ENCODE measurements at places on chromosomes 12 and 14.
A peak's percentile ranks its signal among the peaks of the same experiment; 100 is the strongest.

- H3K36me3 ChIP-seq = peaks cover 2% of the 10 kb centered on the region
- peaks cover 43% of the 10 kb centered on the region for H3K4me1 ChIP-seq
- DNase-seq = no peak
- H3K27me3 ChIP-seq = no peaks in the 10 kb centered on the region
These were observed 1.1 kb upstream of the ATP23 start for GRCh38 chr12:57940052-57940914.

DNA sequence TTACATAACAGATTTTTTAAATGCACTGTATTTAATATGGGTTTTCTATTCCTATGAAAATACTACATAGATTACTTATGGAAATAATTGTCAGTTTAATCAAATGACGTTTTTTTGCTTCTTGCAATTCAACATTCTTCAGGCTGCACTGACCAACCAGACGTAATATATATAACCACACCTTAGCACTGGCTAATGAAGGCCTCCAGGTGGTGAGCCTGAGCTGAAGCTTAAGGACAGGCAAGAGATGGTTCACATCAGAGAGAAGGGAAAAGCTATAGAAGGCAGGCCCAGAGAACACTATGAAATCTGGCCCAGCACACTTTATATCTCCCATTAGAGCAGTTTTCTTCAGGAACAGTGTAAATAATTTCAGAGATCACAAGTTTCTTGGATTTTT lies 2.8 kb upstream of the MDGA2 start:
- no peak overlapping the region for H3K27ac ChIP-seq
- no peaks in the 10 kb centered on the region for H3K36me3 ChIP-seq
- H3K27me3 ChIP-seq = peaks cover 35% of the 10 kb centered on the region
- peaks cover 4% of the 10 kb centered on the region for H3K4me1 ChIP-seq
- no peak overlapping the region for H3K4me3 ChIP-seq

- H3K4me3 ChIP-seq = no peak overlapping the region
- no peaks in the 10 kb centered on the region for H3K36me3 ChIP-seq
- no peak for DNase-seq
- no peaks in the 10 kb centered on the region for H3K4me1 ChIP-seq
- H3K27ac ChIP-seq = no peak overlapping the region
These were observed 1086.9 kb downstream of the TMEM121 start for GRCh38 chr14:106613256-106613655.

GRCh38 chr14:102408724-102409123 lies 46.0 kb downstream of the TECPR2 start:
- no peaks in the 10 kb centered on the region for H3K4me1 ChIP-seq
- no peak overlapping the region for H3K27ac ChIP-seq
- no peak overlapping the region for H3K4me3 ChIP-seq
- no peaks in the 10 kb centered on the region for H3K27me3 ChIP-seq
- no peak for DNase-seq

DNA sequence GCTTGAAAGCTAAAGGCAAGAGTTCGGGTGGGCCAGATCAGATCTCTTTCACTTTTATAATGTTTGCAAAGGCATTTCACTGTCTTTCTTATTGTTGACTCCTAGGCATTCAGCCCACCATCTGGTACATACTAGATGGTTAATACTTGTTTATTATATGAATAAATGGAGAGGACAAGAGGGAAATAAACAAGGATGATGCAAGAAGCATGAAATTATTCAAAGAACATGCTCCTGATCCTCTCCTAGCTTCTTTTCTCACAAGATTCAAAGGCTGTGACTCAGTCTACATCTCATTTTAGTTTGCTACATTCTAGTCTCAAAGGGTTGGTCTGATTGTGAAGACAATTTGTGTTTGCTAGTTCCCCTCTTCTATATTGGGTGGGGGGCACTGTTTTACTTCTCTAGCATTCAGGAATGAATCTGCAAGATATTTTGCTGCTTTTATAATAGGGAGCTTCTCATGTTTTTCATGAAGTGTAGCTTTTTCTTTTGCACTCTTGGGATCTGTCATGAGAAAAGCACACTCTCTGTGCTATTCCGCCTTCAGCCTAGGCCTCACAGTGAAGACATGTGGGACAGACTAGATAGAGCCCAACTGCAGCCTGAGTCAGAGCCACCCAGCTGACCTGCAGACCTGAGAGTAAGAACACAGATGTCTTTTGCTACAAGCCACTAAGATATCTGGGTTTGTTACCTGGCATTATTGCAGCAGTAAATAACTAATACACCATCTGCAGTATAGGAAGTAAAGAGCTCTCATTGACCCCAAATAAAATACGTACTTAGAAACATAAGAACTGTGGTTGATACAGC lies 65.7 kb downstream of the PTHLH start:
- peaks cover under 1% of the 10 kb centered on the region for H3K4me1 ChIP-seq
- no peak overlapping the region for H3K27ac ChIP-seq
- H3K36me3 ChIP-seq = no peaks in the 10 kb centered on the region

- no peak overlapping the region for H3K4me3 ChIP-seq
- no peak overlapping the region for H3K27ac ChIP-seq
- no peaks in the 10 kb centered on the region for H3K36me3 ChIP-seq
- peaks cover 42% of the 10 kb centered on the region for H3K27me3 ChIP-seq
- DNase-seq = no peak
- peaks cover 17% of the 10 kb centered on the region for H3K4me1 ChIP-seq
These were observed 31.5 kb downstream of the SPTB start for GRCh38 chr14:64848239-64848638.

GRCh38 chr12:124395284-124395752 lies 100.4 kb downstream of the RFLNA start:
- peaks cover 69% of the 10 kb centered on the region for H3K36me3 ChIP-seq
- no peaks in the 10 kb centered on the region for H3K27me3 ChIP-seq
- no peak overlapping the region for H3K27ac ChIP-seq
- H3K4me1 ChIP-seq = peaks cover 55% of the 10 kb centered on the region
- DNase-seq = no peak

GRCh38 chr14:38496092-38496491 lies 240.2 kb upstream of the CLEC14A start:
- H3K27me3 ChIP-seq = no peaks in the 10 kb centered on the region
- no peak overlapping the region for H3K4me3 ChIP-seq

GRCh38 chr14:100894416-100894815 lies 9.1 kb downstream of the RTL1 start:
- peaks cover 34% of the 10 kb centered on the region for H3K27me3 ChIP-seq
- no peaks in the 10 kb centered on the region for H3K4me1 ChIP-seq
- H3K36me3 ChIP-seq = no peaks in the 10 kb centered on the region
- DNase-seq = no peak
- no peak overlapping the region for H3K4me3 ChIP-seq

- no peak overlapping the region for H3K4me3 ChIP-seq
- no peaks in the 10 kb centered on the region for H3K27me3 ChIP-seq
- DNase-seq = peak; percentile 67
These were observed 64.5 kb downstream of the FOXG1 start for GRCh38 chr14:28831126-28831525.

GRCh38 chr12:123109319-123109772 lies 41.5 kb downstream of the PITPNM2 start:
- no peaks in the 10 kb centered on the region for H3K27me3 ChIP-seq
- H3K4me1 ChIP-seq = peaks cover 44% of the 10 kb centered on the region
- H3K36me3 ChIP-seq = peaks cover 17% of the 10 kb centered on the region
- DNase-seq = no peak

DNA sequence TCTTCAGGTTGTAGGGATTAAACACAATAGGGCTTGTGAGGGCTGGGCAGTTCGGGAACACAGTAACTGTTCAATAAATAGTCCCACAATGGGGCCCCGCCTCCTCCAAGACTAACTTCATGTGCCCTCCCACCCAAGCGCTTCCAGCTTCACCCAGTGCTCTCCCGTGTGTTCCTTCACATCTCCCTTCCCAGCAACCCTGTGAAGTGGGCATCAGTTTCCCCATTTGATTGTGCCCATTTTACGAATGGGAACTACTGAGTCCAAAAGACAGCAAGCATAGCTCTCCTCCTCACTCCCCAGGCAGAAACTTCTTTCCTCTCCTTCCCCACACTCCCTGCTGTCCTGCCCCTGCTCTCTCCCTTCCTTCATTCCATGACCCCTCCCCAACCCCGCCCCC lies 6.2 kb upstream of the TRPV4 start:
- no peaks in the 10 kb centered on the region for H3K36me3 ChIP-seq
- H3K27ac ChIP-seq = no peak overlapping the region
- H3K27me3 ChIP-seq = peaks cover 13% of the 10 kb centered on the region
- H3K4me3 ChIP-seq = no peak overlapping the region

DNA sequence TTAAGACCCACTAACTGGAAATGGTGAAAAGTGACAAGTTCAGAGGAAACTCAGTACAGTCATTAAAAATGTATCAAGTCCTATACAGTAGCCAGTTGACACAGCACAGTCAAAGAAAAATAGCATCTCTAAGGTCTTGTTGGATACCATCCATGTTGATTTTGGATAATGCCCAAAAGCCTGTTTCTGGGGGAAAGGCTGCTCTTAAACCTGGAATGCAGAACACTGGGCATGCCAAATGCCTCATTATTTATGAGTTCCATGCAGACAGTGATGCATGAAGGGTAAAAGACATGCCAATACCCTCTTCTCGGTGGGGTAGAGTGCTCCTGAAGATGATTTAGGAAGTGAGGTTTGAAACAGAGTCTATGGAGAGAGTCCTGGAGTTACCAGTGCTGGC lies 29.6 kb downstream of the KCNK13 start:
- H3K27ac ChIP-seq = no peak overlapping the region
- no peaks in the 10 kb centered on the region for H3K4me1 ChIP-seq
- no peak overlapping the region for H3K4me3 ChIP-seq
- H3K27me3 ChIP-seq = peaks cover 33% of the 10 kb centered on the region
- no peaks in the 10 kb centered on the region for H3K36me3 ChIP-seq
- no peak for DNase-seq

- no peaks in the 10 kb centered on the region for H3K27me3 ChIP-seq
- peak overlapping the region; percentile 66 for H3K27ac ChIP-seq
- H3K4me3 ChIP-seq = peak overlapping the region; percentile 4
- H3K4me1 ChIP-seq = peaks cover 14% of the 10 kb centered on the region
- H3K36me3 ChIP-seq = peaks cover 17% of the 10 kb centered on the region
- no peak for DNase-seq
These were observed 22.7 kb downstream of the CGRRF1 start for GRCh38 chr14:54532111-54533012.

DNA sequence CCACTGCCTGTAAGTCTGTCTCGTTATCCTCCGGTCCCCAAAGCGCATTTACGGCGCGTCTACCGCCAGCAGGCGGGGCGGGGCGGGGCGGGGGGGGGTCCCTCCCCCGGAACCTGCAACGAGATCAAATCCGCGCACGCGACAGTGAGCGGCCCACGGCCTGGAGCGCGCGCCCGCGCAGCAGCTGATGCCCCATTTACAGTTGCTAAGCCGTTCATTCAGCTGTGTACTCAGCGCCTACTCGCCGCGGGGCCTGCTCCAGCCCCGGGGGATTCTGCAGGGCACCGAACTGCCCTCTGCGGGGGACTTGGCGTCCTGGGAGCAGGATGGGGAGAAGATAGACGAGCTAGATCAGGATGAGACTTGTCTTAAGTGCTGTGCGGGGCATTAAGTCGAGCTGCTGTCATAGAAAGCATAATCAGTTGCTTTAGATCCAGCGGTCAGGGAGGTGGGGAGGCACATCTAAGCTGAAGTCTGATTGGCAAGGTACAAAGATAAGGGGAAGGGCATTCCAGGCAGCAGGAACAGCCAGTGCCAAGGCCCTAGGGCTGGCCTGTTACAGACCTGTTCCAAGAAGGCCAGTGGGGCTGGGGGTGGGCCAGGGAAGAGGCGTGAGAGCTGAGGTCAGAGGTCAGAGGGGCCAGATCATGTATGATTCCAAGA lies 1.4 kb upstream of the CCDC85C start:
- H3K27ac ChIP-seq = peak overlapping the region; percentile 84
- H3K36me3 ChIP-seq = no peaks in the 10 kb centered on the region
- peak; percentile 33 for DNase-seq

- H3K4me3 ChIP-seq = peak overlapping the region; percentile 91
- no peaks in the 10 kb centered on the region for H3K36me3 ChIP-seq
- H3K27ac ChIP-seq = peak overlapping the region; percentile 92
- H3K27me3 ChIP-seq = no peaks in the 10 kb centered on the region
- peaks cover 19% of the 10 kb centered on the region for H3K4me1 ChIP-seq
- peak; percentile 7 for DNase-seq
These were observed 1.9 kb downstream of the ATXN2 start for GRCh38 chr12:111596985-111597830.

GRCh38 chr12:112359290-112359689 lies 22.9 kb downstream of the HECTD4 start:
- peaks cover 7% of the 10 kb centered on the region for H3K36me3 ChIP-seq
- DNase-seq = no peak
- H3K4me1 ChIP-seq = peaks cover 31% of the 10 kb centered on the region
- no peak overlapping the region for H3K27ac ChIP-seq

- no peak overlapping the region for H3K27ac ChIP-seq
- no peaks in the 10 kb centered on the region for H3K4me1 ChIP-seq
- H3K4me3 ChIP-seq = no peak overlapping the region
- DNase-seq = no peak
- no peaks in the 10 kb centered on the region for H3K27me3 ChIP-seq
These were observed 136.3 kb upstream of the PRICKLE1 start for GRCh38 chr12:42725809-42726208.

DNA sequence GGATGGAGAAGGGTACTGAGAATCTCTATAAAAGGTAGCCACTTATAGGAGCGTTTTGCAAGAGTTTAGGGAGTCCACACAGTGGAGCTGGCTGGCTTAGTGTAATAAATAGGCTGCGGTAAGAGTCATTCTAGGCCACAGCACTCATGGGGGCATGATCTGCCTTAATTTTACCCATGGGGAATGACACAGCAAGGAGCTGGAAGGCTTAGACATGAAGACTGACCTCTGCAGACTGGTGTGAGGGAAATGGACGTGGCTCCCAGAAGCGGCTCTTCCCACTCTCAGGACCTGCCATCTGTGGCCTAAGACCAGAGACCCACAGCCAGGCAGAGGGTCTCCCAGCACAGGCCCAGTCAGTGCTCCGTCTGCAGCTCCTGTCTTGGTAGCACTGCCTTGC lies 173.3 kb downstream of the PPM1H start:
- no peak overlapping the region for H3K4me3 ChIP-seq
- no peak overlapping the region for H3K27ac ChIP-seq
- H3K27me3 ChIP-seq = peaks cover 12% of the 10 kb centered on the region
- no peaks in the 10 kb centered on the region for H3K4me1 ChIP-seq
- DNase-seq = no peak
- no peaks in the 10 kb centered on the region for H3K36me3 ChIP-seq

GRCh38 chr12:64160021-64160710 lies 61.9 kb downstream of the KICS2 start:
- H3K36me3 ChIP-seq = peaks cover 13% of the 10 kb centered on the region
- no peaks in the 10 kb centered on the region for H3K4me1 ChIP-seq
- no peak overlapping the region for H3K4me3 ChIP-seq

All from stimulated activated naive B cell treated with anti-CD40 and anti-IgM and Interleukin-4, amounts not matched to agents 10 μg/mL and 1 μg/mL and 100 μg/mL, for 72 hours (primary cell).